Activated T-cell treated with anti-CD3 and anti-CD28 coated beads for 4 hours (primary cell): ENCODE measurements at places on chromosomes 12 and 14.

DNA sequence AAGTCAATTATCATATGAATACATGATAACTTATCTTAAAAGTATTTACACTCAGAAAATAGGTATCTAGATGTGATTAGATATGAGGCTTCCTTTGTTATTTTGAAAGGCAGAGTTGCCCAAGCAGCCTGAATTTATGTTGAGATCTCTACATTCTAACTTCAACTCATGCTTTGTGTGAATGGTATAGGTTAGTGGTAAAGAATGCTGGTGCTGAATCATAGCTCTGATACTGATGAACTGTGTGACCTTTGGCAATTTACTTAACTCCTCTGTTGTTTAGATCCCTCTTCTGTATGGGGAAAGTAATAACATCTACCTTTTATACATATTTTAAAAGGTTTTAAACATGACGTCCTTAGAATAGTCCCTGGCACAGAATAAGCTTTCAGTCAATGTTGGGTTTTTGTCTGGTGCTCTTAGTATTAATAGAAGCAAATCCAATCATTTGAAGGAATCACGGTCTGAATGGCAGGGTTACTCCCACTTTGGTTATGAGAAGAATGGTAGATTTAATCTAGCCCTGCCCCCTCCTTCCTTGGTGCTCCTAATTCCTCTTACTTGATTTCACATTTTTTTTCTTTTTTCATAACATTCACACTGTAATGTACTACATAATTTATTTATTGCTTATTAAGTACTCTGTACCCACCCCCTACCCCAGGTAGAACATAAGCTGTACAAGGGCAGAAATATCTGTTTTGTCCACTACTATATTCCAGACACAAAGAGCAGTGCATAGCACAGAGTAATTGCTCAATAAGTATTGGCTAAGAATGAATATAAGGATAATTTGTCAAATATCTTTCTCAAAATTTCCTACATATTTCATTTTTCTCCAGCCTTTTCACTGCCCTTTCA, 203.3 kb upstream of the KRR1 start:
- no peak for DNase-seq

DNA sequence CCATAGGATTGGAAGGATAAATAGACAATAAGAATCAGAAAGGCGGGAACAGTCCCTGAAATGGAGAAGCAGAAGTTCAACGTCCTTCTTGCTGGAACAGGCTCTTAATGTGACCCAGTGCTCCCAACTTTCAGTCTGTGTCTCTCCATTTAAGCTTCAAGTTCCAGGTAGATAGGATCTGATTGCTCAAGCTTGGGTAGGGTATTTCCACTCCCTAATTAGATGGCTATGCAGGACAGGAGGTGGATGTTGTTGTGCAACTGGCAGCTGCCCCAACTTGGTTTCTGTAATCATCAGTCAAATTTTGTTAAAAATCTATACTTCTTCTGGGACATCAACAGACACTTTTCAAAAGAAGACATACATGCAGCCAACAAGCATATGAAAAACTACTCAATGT, 266.2 kb downstream of the C12orf75 start:
- DNase-seq, result no peak

- DNase-seq, result no peak
These were observed 374.3 kb upstream of the DCN start for GRCh38 chr12:91556909-91557308.

GRCh38 chr12:120121343-120121742, 4.8 kb upstream of the RAB35 start:
- DNase-seq, result no peak

GRCh38 chr12:82805812-82806497, 119.2 kb downstream of the TMTC2 start:
- DNase-seq, result no peak
